GOT3 (cell line): ENCODE measurements at places on chromosomes 7 and 10.

GRCh38 chr10:98815039-98815885 lies 368.5 kb upstream of the HPS1 start:
- DNase-seq = no peak

- DNase-seq = no peak
Observed at GRCh38 chr10:79241990-79242619, 105.2 kb upstream of the PPIF start.

DNA sequence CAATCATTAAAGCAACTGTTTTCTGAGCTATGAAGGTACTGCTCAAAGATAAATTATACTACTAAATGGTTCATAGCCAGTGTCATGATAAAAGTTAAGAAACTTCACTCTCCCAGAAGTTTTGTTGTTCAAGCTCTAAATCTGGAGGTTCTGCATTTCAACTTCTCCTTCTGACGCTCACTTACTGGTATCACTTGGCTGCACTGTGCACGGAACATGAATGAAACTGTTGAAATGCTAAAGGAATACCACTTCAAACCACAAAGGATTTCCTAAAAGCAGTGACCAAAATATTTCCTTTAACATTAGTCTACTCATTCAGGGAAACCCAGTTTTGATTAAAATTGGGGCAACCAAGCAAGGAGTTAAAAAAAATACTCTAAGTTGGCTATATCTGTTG lies 93.6 kb downstream of the UBE2H start:
- no peak for DNase-seq

DNA sequence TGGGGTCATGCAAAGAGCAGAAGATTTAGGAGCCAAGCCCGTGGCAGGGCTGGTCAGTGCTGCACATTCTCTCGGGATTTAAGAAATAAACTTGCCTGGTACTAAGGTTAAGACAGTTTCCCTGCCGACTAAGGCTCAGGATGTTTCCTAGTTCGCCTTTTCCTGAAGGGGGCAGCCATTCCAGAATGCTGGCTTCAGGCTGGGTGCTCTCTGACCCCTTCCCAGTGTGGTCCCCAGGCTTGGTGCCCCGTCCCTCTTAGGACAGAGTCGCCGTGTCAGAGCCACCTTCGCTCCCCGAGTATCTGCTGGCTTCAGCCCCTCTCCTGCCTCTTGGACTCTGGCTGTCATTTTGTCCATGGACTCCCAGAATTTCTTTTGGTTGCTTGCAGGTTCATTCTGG lies 117.2 kb downstream of the ELFN1 start:
- DNase-seq = no peak

DNA sequence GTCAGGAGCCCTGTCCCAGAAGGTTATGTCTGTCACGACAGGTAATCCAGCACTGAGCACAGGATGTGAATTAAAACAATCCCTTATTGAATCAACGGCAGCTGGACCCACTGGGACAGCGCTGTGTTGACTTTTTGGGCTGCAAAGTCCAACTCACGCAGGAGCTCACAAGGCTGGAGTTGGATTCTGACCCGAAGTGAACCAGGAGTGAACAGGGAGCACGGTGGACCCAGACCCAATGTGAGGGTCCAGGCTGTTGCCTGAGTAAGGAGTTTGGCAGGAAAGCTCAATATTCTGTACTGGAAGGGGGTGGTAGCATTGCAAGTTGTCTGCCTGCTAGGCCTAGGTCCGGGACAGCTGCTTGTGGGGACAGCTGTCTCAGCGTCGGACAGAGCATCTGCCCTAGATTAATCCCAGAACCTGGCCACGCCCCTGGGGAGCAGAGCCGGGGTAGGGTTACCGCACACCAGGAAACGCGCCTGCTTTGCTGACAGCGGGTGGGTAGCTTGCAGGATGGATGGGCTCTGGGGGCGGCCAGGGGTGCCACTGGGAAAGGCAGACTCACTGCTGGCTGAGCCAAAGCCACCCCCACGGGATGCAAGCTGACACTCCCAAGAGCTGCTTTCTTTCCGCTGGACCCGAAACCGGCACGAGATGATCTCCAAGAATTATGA lies 24.0 kb downstream of the COL26A1 start:
- no peak for DNase-seq
